ENCODE measurements at places on chromosomes 1 and 21. TPM values are rescaled to one million over a fixed set of nuclear protein-coding genes. Genes with fewer than 3 reads are reported as not detected.

Gene TEDDM1
- total RNA-seq: not detected

Gene NEGR1
- 28.3 TPM for total RNA-seq

Gene NIBAN1
- 19.8 TPM for total RNA-seq

- DNase-seq: no peak
Observed at GRCh38 chr1:235671992-235672391, 22.4 kb upstream of the GNG4 start.

DNA sequence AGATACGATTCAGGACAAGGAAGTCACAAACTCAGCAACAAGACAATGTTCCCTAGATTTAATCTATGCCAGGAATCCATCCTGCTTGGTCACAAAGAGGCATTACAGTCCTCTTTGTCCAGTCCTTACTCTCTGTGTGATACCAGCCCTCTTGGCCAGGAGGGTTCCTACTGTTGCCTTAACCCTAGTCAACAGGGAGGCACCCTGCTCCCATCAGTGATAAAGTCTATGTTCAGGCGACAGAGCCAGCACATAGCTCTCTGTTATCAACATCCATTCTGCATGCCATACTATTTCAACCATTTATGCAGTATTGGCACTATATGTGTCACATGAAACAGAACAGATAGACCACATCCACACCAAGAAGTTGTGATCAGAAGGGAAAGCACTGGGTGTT lies 4.4 kb upstream of the NPL start:
- no peak for DNase-seq

DNA sequence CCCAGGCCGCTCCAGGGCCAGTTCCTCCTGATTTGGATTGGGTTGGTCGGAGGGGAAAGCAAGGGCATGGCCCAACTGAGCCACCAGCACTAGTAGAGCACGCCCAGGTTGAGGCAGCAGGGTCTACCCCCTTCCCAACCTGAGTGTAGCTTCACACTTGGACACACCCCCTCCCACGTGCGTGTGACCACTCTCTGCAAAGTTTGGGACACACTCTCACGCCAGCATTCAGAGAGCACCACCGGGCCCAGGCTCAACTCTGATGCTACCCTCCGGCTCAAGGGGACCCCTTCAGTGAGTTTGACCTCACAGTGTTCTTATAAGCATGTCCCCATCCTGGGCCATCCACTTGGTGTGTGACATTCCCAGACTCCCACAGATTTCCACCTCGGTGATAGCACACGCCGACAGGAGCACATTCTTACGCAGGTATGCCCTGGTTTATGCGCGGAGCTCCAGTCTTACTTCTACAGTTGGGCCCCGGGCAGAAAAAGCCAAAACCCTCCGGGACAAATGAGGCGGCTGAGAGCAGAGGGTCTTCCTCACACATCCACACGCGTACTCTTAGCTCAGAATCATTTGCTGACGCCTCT lies 3.0 kb upstream of the DMRTA2 start:
- DNase-seq: no peak

DNA sequence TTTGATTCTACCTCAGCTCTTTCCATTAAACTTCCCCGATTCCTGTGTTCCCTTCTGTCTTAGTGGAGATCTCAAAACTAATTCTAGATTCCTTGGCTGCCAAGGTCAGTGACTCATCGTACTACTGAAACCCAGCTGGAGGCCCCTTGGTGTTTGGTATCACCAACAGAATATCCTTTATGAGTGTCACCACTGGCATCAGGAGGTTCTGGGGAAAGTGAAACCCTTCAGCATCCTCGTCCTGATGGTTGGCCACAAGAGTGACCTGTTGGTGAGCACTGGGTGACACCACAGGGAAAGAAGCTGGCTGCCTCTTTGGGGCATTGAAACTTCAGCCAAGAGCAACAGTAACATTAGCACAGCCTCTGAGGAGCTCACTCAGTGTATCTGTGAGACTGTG lies 9.6 kb downstream of the RAB42 start:
- DNase-seq: no peak

DNA sequence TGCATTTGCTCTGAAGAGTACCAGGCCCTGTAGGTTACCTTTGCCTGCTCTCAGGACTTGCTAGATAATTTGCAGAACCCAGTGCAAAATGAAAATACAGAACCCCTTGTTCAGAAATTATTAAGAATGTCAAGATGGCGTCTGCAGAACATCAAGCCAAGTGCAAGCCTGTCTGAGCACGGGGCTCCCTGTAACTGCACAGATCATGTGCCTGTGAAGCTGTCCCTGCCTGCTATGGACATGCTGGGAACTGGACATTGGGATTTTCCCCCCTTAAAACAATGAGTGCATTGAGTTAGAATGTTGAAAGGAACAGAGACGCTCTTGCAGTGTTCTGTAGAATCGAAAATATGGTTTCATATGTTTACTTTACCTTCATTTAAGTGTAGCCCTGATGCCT lies 2.9 kb downstream of the CLDN14 start:
- DNase-seq: no peak

DNA sequence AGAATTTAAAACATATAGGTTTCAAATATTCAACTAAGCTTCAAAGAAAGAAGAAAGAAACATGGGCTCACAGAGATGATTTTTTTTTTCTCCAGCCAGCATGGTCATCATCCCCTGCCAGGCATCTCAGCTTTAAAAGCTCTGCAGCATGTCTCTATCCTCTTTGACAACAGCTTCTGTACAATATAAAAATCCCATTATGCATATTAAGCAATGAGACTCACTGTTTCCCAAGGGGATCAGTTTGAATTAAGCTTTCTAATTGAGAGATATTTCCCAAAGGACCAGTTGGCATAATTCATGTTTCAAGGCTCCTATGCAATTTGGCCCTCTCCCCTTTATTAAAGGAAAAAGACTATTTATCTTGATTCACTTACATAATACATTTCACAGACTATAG lies 220.3 kb downstream of the GRIK1 start:
- no peak for DNase-seq

- DNase-seq: no peak
Observed at GRCh38 chr1:58854576-58854975, 70.7 kb upstream of the JUN start.

DNA sequence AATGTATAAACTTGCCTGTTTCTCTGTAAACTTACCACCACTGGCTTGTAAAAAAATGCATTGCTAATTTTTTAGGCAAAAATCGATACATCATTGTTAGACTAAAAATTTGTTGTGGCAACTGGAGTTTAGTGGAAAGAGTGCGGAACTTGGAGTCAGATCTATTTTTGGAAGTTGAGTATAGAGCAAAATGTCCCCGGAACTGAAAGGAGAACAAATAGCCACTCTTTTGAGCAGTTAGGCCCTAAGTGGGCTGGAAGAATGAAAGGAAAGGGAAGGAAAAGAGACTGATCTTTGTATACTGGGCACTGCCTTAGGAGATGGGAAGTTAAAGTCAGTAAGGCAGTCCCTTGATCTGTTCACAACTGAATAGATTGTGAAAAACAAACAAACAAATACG lies 30.2 kb downstream of the OPTC start:
- DNase-seq: no peak

Measured in omental fat pad (tissue), 4 donors.